ENCODE measurements at places on chromosomes 2 and 18. TPM values are rescaled to one million over a fixed set of nuclear protein-coding genes. Genes with fewer than 3 reads are reported as not detected.

The TRIM43 gene
- total RNA-seq = not detected

The CABYR gene
- total RNA-seq = not detected

The QPCT gene
- total RNA-seq = not detected

DNA sequence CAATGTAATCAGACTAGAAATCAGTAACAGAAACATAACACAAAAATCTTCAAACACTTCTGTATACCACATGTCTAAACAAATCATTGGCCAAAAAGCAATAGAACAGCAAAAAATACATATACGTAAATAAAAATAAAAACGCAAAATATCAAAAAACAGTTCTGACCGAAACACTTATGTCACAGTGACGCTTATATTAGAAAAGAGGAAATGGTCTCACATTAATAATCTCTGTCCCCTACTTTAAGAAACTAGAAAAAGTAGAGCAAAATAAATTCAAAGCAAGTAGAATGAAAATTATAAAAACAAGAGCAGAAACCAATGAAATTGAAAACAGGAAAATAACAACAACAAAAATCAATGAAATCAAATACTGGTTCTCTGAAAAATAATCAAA, 41.9 kb downstream of the TMEM131 start:
- no peaks in the 10 kb centered on the region for H3K36me3 ChIP-seq
- H3K4me1 ChIP-seq = no peaks in the 10 kb centered on the region
- no peak overlapping the region for H3K27ac ChIP-seq
- H3K27me3 ChIP-seq = no peaks in the 10 kb centered on the region
- no peak overlapping the region for H3K4me3 ChIP-seq

DNA sequence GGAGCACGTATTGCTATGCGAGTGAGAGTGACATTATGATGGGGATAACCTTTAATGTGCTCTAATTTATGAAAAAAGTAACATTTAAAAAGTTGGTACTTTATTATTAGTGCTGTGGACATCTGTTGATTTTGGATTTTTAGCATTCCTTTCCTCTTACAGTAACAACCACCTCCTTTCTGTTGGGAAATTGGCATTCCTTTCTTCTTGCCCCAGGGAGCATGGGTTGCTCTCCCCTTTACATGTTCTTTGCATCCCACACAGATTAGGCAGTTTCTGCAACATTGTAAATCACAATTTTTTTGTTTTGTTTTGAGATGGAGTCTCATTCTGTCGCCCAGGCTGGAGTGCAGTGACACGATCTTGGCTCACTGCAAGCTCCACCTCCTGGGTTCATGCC, 300.2 kb downstream of the LPIN1 start:
- no peaks in the 10 kb centered on the region for H3K36me3 ChIP-seq
- no peaks in the 10 kb centered on the region for H3K4me1 ChIP-seq
- H3K4me3 ChIP-seq = no peak overlapping the region
- H3K27ac ChIP-seq = no peak overlapping the region

GRCh38 chr2:63789338-63790020, 52.2 kb upstream of the UGP2 start:
- H3K4me3 ChIP-seq = no peak overlapping the region
- H3K4me1 ChIP-seq = no peaks in the 10 kb centered on the region
- no peak overlapping the region for H3K27ac ChIP-seq
- DNase-seq = no peak
- no peaks in the 10 kb centered on the region for H3K27me3 ChIP-seq

The FARSB gene
- total RNA-seq = 12.8 TPM

The SIGLEC15 gene
- not detected for total RNA-seq

DNA sequence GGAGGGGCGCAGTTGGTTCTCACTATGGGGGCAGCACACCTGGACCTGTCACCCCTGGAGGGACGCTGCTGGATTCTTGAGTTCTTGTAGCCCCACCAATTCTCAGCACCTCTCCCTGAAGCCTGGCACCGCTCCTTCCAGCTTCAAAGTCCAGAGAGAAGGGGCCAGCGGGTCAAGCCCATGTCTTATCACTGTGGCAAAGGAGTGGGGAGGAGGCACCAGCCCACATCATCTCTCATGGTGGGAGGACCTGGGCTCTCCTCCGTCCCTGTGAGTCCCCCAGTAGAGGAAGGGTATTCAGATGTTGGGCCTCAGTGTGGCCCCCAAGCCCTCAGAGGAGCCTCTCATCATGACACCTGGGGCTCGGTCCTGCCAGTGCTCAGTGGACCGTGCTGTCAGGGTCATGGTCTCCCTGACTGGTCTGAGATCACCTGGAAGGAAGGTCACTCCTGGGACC, 67.4 kb downstream of the HS1BP3 start:
- H3K4me3 ChIP-seq = no peak overlapping the region
- H3K27ac ChIP-seq = peak overlapping the region; percentile 17
- H3K4me1 ChIP-seq = no peaks in the 10 kb centered on the region
- DNase-seq = no peak
- no peaks in the 10 kb centered on the region for H3K27me3 ChIP-seq
- no peaks in the 10 kb centered on the region for H3K36me3 ChIP-seq

DNA sequence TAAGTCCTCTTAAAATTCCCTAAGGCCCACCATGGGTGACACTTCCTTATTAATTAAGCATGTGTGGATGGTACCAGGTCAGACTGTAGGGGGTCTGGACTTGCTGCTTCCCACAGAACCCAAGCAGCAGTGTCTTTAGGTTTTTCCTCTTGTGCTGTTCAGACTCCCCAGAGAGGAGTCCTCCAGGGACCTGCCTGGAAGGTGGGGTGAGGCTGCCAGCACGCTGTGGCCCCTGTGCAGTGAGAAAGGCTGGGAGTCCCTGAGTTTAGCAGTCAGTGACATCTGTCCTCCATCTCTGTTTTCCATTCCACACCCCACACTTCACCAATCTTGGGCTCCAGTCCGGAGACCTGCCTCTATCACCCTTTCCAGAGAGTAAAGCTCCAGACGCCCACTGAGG, 18.0 kb upstream of the ST3GAL5 start:
- H3K27me3 ChIP-seq = no peaks in the 10 kb centered on the region
- no peak overlapping the region for H3K27ac ChIP-seq
- H3K4me3 ChIP-seq = no peak overlapping the region
- no peaks in the 10 kb centered on the region for H3K36me3 ChIP-seq
- no peak for DNase-seq

The NYAP2 gene
- not detected for total RNA-seq

DNA sequence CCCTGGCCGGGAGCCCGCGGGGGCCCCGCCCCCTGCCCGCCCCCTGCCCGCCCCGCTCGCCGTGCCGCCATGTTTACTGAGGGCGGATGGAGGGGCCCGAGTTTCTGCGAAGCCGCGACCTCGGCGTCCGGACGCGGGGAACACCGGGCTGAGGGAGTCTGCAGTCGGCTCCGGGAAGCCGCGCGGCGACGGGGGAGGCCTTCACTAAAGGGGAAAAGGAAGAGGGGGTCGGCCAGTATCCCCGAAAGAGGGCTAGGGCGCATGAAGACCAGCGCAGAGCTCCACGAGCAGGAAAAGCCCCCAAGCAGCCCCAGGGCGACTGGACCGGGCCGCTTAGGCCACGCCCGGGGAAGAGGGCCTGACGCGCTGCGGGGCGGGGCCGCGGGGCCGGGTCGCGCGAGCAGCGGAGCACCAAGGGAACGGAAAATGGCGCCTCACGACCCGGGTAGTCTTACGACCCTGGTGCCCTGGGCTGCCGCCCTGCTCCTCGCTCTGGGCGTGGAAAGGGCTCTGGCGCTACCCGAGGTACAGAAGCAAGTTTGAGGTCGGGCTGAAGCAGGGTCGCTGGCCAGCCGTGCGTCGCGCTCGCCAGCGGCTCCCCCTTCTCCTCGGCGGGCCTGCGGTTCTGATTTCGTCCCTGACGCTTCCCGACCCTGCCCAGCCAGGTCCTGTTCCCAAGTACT, at the start of the genes ATRAID and SLC5A6:
TSS of gene ATRAID (plus strand) at position 99 of the 683 bp plus-strand sequence. CDS start at position 427, 328 bp downstream.
TSS of gene SLC5A6 (minus strand) at position 326 of the 683 bp plus-strand sequence. CDS start 4,618 bp downstream, outside the sequence.
- peak within 1 kb of the TSS; percentile 83 for H3K4me3 ChIP-seq
- DNase-seq = peak; percentile 81
- H3K4me1 ChIP-seq = no peaks in the 10 kb centered on the region
- no peaks in the 10 kb centered on the region for H3K36me3 ChIP-seq
- H3K27me3 ChIP-seq = no peaks in the 10 kb centered on the region
- peak within 1 kb of the TSS; percentile 96 for H3K27ac ChIP-seq

GRCh38 chr18:59555995-59556659, 141.1 kb downstream of the CCBE1 start:
- H3K4me1 ChIP-seq = no peaks in the 10 kb centered on the region
- H3K27ac ChIP-seq = no peak overlapping the region
- H3K27me3 ChIP-seq = no peaks in the 10 kb centered on the region
- no peak for DNase-seq
- H3K4me3 ChIP-seq = no peak overlapping the region

The CYBRD1 gene
- 951 TPM for total RNA-seq

The LCT gene
- 36.1 TPM for total RNA-seq

- H3K4me3 ChIP-seq = no peak overlapping the region
- no peak overlapping the region for H3K27ac ChIP-seq
- H3K4me1 ChIP-seq = no peaks in the 10 kb centered on the region
- no peaks in the 10 kb centered on the region for H3K36me3 ChIP-seq
These were observed 24.8 kb upstream of the STAT1 start for GRCh38 chr2:191038741-191039140.

- DNase-seq = peak; percentile 68
- H3K4me3 ChIP-seq = no peak overlapping the region
- H3K27me3 ChIP-seq = no peaks in the 10 kb centered on the region
- no peak overlapping the region for H3K27ac ChIP-seq
- H3K36me3 ChIP-seq = no peaks in the 10 kb centered on the region
These were observed 8.2 kb upstream of the SMARCAL1 start for GRCh38 chr2:216404010-216404618.

DNA sequence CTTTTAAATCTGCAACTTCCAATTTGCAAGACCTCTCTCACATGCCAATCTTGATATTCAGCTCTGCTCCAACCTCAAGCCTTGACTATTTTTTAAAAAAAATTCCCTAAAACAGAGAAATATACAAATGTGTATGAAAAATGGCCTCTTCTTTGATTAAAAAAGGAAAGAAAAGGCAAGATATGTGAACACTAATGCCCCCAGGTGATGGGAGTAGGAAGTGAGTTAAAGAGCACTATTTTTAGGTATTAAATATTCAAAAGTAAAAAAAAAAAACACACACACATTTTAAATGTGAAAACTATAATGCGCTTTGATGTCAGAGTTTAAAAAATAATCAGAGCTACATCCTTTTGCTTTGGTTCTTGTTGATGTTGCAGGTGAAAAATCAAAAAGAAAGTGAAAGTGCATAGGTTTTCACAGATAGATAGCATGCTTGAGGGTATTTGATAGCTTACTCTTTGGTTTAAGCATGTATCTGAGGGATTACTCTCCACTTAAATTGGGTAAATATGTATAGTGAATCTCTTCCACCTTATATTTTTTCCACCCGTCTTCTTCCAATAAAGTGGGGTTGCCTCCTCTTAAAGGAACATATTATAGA, 406.0 kb upstream of the POU3F3 start:
- no peaks in the 10 kb centered on the region for H3K36me3 ChIP-seq
- no peak overlapping the region for H3K27ac ChIP-seq
- H3K27me3 ChIP-seq = no peaks in the 10 kb centered on the region
- H3K4me1 ChIP-seq = no peaks in the 10 kb centered on the region
- DNase-seq = no peak
- no peak overlapping the region for H3K4me3 ChIP-seq

The PROC gene
- total RNA-seq = 6.3 TPM

GRCh38 chr2:143994961-143995360, 525.0 kb downstream of the ZEB2 start:
- H3K4me1 ChIP-seq = no peaks in the 10 kb centered on the region
- H3K27ac ChIP-seq = no peak overlapping the region
- H3K27me3 ChIP-seq = no peaks in the 10 kb centered on the region

The LRP1B gene
- total RNA-seq = not detected

DNA sequence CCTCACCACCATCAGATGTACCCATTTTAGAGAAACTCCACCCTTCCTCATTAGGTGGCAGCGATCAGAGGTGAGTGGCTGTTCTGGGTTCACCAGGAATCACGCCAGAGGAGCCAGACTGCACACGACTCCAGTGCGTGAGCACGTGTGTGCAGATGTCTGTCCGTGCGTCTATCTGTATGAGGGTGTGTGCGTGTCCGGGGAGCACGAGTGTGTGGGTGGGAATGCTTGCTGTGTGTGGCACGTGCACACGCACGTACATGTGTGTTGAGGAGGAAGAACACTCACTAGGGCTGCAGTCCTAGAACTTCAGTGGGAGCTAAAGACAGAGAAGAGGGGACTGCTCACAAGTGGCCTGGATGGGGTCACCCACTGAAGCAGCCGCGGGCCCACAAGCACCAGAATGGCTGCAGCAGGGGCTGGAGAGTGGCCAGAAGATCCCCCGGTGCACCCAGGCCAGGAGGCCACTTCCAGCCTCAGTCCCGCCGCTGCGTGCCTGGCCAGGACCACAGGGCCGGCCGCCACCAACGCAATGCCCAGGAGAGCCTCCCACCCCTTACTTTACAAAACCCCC, 13.9 kb downstream of the HDAC4 start:
- no peaks in the 10 kb centered on the region for H3K4me1 ChIP-seq
- H3K27ac ChIP-seq = no peak overlapping the region
- H3K36me3 ChIP-seq = no peaks in the 10 kb centered on the region

- H3K4me1 ChIP-seq = no peaks in the 10 kb centered on the region
- H3K4me3 ChIP-seq = no peak overlapping the region
- DNase-seq = no peak
- H3K27me3 ChIP-seq = no peaks in the 10 kb centered on the region
These were observed 463.2 kb downstream of the THSD7B start for GRCh38 chr2:137228566-137228965.

GRCh38 chr18:58541789-58542425, 87.0 kb downstream of the ALPK2 start:
- H3K36me3 ChIP-seq = no peaks in the 10 kb centered on the region
- H3K4me3 ChIP-seq = no peak overlapping the region
- H3K27me3 ChIP-seq = no peaks in the 10 kb centered on the region
- no peak overlapping the region for H3K27ac ChIP-seq
- H3K4me1 ChIP-seq = no peaks in the 10 kb centered on the region

DNA sequence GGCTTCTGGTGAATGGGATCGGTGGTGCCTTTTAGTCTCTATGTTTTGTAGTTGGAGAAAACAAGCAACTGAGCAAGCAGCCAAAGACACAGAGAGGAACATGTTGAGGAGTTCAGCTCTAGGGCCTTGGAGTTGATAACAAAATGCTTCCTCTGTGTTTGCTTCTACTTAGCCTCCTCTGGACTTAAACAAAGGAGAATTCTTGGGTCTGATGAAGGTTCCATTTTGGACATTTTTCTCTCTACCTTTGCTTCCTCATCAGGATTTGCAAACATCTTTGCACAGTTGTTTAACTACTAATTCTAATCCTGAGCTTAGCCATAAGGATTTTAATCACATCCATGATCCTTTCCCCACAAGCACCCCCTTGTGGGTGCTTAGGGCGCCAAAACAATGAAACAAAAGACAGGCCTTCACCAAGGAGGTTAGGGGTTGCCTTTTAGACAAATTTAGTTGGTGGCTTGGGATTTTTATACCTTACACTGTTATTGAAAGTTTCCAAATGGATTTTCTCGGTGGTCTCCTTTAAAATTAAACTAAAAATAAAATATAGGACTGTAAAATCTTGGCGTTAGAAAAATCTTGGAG, 148.5 kb upstream of the SATB2 start:
- H3K4me3 ChIP-seq = no peak overlapping the region
- H3K27me3 ChIP-seq = no peaks in the 10 kb centered on the region
- H3K27ac ChIP-seq = no peak overlapping the region
- H3K4me1 ChIP-seq = no peaks in the 10 kb centered on the region
- no peaks in the 10 kb centered on the region for H3K36me3 ChIP-seq

The SERPINB3 gene
- not detected for total RNA-seq

The ACADL gene
- total RNA-seq = 2.5 TPM

The RAX gene
- not detected for total RNA-seq

The NAT8 gene
- total RNA-seq = 9.2 TPM

- no peak overlapping the region for H3K27ac ChIP-seq
- no peak for DNase-seq
- H3K4me1 ChIP-seq = no peaks in the 10 kb centered on the region
- no peak overlapping the region for H3K4me3 ChIP-seq
- H3K36me3 ChIP-seq = no peaks in the 10 kb centered on the region
These were observed 461.5 kb downstream of the IRS1 start for GRCh38 chr2:226337941-226338600.

Data from Peyer's patch (tissue), 4 donors.